Epithelial cell of esophagus (primary cell): ENCODE measurements at places on chromosomes 2 and 18.

GRCh38 chr18:74255131-74255616, 36.6 kb downstream of the CYB5A start:
- peak; percentile 32 for DNase-seq

GRCh38 chr18:46706968-46707367, 49.9 kb downstream of the ST8SIA5 start:
- peak; percentile 53 for DNase-seq

GRCh38 chr2:9473308-9473984, 905 bp upstream of the IAH1 start:
- DNase-seq: peak; percentile 54

GRCh38 chr18:78871618-78872017, 108.0 kb upstream of the SALL3 start:
- DNase-seq: no peak

DNA sequence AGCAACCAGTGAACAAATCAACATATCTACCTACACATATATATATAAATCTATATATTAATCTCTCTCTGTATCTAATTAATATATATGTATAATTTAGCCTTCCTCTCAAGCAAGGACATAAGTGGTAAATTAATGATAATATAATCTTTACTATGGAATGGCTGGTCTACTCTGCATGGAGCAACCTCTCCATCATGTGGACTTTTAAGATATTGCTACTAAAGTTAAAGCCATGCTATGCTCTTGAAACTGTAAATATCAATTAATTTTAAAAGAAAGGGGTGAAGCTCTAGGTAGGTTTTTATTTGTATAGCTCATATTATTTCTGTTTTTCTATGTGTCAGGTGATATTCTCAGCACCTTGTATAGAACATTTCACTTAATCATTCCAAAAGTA, 147.0 kb downstream of the PPP1R1C start:
- DNase-seq: no peak

GRCh38 chr2:28136556-28136955, 246.0 kb downstream of the BABAM2 start:
- DNase-seq: no peak

DNA sequence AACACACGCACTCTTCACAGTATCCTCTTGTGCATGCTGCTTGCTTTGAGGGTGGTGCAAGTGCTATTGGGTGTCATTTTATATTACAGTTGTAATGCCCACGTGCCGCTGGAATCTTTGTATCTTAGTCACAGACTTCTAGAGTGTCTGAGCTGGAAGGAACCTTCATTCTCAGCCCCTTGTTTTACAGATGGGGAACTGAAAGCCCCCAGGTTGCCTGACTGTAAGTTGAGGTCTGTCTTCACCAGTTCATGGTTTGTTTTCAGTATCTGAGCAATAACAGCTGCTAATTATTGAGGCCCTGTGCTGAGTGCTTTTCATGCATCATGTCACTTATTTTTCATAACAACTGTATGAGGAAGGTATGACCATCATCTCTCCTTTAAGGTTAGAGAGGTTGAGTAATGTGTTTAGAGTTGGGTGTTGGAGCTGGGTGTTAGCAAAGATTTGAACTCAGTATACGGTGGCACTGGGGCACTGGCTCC, 77.0 kb downstream of the PRKCE start:
- DNase-seq: no peak

DNA sequence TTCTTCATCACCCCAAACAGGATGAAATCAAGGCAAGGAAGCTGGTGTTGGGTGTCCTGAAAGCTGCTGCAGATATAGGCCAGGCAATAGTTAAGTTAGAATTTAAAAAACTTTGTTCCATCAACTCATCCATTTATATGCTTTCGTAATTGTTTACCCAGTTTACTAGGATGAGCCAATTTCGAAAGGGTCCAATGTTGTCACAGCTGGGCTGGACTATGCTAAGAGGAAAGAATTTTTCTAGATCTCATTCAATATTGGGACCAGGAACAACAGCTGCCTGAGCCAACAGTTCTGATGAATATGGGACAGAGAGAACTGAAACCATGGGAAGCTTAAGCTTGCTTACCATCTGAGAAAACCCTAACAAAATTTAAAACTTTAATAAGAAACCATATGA, 21.6 kb upstream of the SP3 start:
- no peak for DNase-seq
